ENCODE measurements at places on chromosomes 1 and 21. TPM values are rescaled to one million over a fixed set of nuclear protein-coding genes. Genes with fewer than 3 reads are reported as not detected.

Gene KRTAP11-1
- total RNA-seq, result 0.41 TPM

Gene FCER1A
- 2.1 TPM for total RNA-seq

Gene TBX15
- 12.1 TPM for total RNA-seq

Gene CELSR2
- 31.0 TPM for total RNA-seq

Gene VCAM1
- 100 TPM for total RNA-seq

Gene EMC1
- total RNA-seq, result 50.4 TPM

Gene DNAJC28
- total RNA-seq, result 2.2 TPM

Gene VANGL2
- total RNA-seq, result 15.5 TPM

All from metanephros (tissue), 2 donors.